Urinary bladder (tissue), 4 donors: ENCODE measurements at places on chromosomes 3 and 15. TPM values are rescaled to one million over a fixed set of nuclear protein-coding genes. Genes with fewer than 3 reads are reported as not detected.

The MYL3 gene
- 4.0 TPM for polyA plus RNA-seq

The SCAANT1 gene
- not detected for polyA plus RNA-seq

The CFAP92 gene
- 0.62 TPM for polyA plus RNA-seq

The ILDR1 gene
- polyA plus RNA-seq = 1.2 TPM

The KBTBD13 gene
- polyA plus RNA-seq = 0.19 TPM

The SLC28A1 gene
- 0.04 TPM for polyA plus RNA-seq

The HDGFL3 gene
- polyA plus RNA-seq = 34.1 TPM

The LIPC gene
- 0.41 TPM for polyA plus RNA-seq

The CCDC39 gene
- 0.14 TPM for polyA plus RNA-seq

The DUOXA1 gene
- 12.1 TPM for polyA plus RNA-seq

The FBXO40 gene
- polyA plus RNA-seq = not detected

The SV2B gene
- polyA plus RNA-seq = 1.2 TPM

The C3orf20 gene
- polyA plus RNA-seq = not detected

The PLIN1 gene
- 24.4 TPM for polyA plus RNA-seq

The NCK1 gene
- 31.9 TPM for polyA plus RNA-seq

The PLA1A gene
- 1.2 TPM for polyA plus RNA-seq

The DPPA2 gene
- polyA plus RNA-seq = not detected

The TM4SF18 gene
- polyA plus RNA-seq = 3.2 TPM

The MYRIP gene
- 4.4 TPM for polyA plus RNA-seq

The BDH1 gene
- polyA plus RNA-seq = 13.7 TPM

The HTR3E gene
- polyA plus RNA-seq = not detected

The ZNF280D gene
- 29.7 TPM for polyA plus RNA-seq

The SEMA3G gene
- polyA plus RNA-seq = 28.5 TPM

The MAP6D1 gene
- 1.2 TPM for polyA plus RNA-seq

The AGBL1 gene
- not detected for polyA plus RNA-seq

The TTC21A gene
- polyA plus RNA-seq = 3.3 TPM

The ECE2 gene
- 0.49 TPM for polyA plus RNA-seq

The C3orf49 gene
- not detected for polyA plus RNA-seq

The ANKRD63 gene
- not detected for polyA plus RNA-seq

The KBTBD12 gene
- polyA plus RNA-seq = 1.1 TPM

The XXYLT1 gene
- 12.4 TPM for polyA plus RNA-seq

The KNG1 gene
- polyA plus RNA-seq = 0.37 TPM
